IPS DF 6.9 (cell line): ENCODE measurements at places on chromosomes 5 and 9.

- no peak for DNase-seq
Observed at GRCh38 chr5:154117050-154117449, 73.5 kb upstream of the GALNT10 start.

DNA sequence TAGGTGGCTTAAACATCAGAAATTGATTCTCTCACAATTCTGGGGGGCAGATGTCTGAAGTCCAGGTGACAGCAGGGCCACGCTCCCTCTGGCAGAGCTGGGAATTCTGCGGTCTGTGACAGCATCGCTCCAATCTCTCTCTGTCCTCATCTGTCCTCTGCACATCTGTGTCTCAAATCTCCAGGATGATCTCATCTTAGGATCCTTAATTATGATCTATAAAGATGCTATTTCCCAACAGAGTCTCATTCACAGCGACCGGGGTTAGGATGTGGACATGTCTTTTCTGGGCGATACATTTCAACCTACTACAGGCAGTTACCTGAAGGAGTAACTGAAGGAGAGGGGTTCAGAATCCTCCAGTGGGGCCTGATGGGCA lies 31.4 kb downstream of the ANKRD33B start:
- no peak for DNase-seq

DNA sequence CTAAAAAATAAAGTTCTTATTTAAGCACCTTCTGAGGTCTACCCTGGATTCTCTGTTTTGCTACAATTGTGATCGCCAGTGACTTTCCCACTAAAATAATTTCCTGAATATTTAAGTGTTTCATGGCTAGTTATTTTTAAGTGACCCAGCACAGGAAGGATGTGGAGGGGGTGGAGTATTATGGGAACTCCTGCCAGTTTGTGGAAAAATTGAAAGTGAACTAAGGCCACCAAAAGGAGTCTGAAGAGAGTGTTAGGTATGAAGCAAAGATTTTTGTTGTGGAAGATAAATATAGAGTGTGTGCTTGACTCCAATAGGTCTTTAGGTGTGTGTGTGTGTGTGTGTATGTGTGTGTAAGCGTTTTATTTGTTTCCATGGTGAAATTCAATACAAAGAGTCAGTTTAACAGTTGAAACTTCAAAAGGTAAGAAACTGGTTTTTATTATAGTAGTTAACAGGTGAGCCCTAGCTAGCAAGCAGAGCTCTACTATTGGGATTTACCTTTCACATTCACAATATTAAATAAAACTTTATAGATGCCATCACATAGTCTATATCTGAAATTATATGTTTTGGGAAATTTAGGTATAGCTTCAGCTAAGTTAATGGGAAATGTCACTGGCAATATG lies 25.6 kb downstream of the RASGRF2 start:
- DNase-seq, result no peak

DNA sequence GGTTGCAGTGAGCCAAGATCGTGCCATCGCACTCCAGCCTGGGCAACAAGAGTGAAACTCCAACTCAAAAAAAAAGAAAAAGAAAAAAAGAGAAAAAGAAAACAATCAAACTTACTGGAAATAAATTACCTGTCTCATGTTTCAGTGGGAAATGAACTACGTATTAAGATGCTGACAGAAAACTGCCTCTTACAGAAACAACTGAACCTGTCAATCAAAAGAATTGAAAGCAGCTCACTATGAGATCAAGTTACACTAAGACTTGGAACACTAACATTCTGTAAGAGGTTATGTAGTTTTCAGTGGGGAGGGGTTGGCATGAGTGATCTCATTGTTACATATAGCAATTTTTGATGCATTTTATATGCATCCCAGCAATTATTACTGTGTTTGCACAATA lies 64.4 kb upstream of the SPATA31E1 start:
- no peak for DNase-seq

GRCh38 chr5:115522832-115523403 lies 21.7 kb downstream of the FEM1C start:
- no peak for DNase-seq

DNA sequence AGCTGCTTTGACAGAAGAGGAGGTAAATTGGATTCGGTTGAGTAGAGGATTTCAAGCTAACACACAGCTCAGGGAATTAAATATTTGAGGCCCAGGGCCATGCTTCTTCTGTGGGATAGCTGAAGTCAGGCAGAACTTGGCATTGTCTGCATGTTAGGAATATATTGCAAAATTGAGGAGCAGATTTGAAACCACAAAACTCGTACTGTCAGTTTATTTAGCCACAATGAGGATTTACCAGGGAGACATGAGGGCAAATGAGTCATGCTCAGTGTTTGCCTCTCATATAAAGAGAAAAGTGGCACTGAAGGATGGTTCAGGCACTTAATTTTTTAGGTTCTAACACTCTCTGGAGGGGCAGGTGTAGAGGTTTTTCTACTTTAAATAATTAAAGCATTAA lies 83.0 kb upstream of the PRLR start:
- no peak for DNase-seq

- no peak for DNase-seq
Observed at GRCh38 chr5:145689235-145689634, 145.9 kb downstream of the PRELID2 start.

DNA sequence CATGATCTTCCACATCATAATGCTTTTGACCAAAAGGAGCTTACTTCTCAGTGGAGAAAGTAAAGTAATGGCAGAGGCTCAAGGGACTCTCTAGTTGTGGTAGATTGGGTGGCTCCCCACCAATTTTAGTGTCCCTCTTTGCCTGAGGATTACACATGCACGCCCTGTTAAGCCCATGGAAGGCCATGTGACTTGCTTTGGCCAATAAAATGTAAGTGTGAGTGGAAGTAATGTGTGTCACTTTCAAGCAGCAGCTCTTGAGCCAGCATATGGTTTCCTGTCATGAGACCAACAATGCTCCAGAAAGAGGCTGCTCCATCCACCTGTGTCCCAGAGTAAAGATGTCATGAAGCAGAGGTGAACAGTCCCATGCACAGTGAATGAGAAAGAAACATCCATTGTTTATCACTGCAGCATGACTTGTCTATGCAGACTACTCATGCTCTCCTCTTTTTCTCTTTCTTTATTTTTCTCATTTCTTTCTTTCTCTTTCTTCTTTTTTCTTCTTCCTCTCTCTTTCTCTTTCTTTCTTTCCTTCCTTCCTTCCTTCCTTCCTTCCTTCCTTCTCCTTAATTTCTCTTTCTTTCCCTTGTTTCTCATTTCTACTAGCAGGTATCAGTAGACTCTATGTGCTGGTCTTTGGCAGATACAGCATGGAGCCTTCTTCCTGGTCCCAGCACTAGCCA lies 57.3 kb upstream of the EGFLAM start:
- DNase-seq, result no peak

DNA sequence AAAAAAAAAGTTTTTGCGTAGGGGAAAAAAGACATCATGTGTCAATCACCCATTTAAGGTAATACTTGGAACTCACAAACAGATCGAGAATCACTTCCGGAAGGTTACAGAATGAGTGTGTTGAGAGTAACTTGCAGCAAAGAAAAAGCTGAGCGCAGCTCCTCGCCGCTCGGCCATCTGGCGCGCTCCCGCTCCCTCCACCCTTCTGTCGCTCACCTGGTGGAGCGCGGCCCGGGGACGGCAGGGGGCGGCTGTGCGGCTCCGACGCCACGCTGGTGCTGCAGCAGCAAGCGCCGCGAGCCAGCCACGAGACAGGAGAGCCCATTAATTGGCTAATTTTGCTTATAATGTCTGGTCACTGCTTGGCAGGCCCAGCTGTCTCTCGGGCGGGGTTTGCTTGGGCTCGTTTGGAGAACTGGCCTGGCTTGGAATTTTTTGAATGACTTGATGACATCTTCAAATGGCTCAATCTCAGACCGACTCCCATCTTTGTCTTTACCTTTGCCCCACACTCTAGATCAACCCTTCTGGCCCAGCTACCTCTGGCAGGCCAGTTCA lies 601.8 kb downstream of the CCDC171 start:
- peak; percentile 33 for DNase-seq

- DNase-seq, result no peak
Observed at GRCh38 chr9:122213589-122214413, 15.0 kb downstream of the LHX6 start.

DNA sequence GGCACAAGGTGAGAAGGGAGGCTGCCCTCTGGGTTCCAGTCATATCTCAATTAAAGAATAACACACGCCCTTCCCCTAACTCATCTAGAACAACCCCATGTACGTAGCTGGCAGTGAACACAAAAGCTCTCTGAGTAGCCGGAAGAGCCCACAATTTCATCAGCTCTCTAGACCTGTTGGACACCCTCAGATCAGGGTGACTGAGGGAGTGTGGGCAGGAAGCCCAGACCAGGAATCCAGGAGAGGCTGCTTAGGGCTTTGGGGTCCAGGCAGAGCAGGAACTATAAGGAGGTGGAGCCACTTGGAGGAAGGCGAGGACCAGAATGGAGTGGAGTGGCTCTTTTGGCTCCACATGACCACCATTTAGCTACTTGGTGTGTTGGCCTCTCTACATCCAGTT lies 237.4 kb downstream of the NR3C1 start:
- DNase-seq, result no peak

- DNase-seq, result no peak
Observed at GRCh38 chr9:19232823-19233194, 2.3 kb downstream of the DENND4C start.

- no peak for DNase-seq
Observed at GRCh38 chr5:174364676-174365075, 319.2 kb downstream of the NSG2 start.

DNA sequence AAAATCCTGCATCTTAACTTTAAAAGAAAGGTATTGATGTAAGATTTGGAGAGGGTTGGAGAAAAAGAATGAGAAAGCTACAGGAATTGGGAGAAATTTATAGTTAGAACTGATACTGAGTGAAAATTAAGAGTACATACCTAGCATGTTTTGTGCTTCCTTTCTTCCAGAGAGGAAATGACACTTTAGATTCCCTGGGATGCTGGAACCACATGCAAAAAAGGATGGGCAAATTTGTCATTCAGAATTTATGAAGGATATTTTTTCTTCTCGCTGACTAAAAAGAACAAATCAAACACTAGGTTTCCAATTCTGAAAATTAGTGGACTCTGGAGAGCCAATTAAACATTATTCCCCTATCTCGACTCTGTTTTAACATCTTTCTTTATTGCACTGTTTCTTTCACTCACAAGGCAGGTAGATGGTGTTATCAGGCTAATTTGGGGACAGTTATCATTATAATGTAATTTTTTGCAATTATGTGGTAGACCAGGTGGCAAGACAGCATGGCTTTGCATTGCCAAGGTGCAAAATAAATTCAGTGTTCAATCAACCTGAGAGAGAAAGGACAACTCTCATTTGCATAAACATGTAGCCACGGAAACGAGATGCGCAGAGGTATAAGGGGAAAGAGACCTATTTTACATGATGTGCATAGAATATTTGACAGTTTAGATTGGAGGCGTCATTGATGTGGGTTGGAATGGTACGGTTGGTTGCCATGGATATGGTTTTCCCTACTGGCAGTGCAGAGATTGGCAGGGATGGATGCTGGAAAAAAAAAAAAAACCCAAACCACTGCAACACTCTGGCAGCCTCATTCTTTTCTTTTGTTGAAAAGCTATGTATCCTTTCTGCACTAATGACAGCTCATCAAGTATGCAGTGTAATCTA lies 320.4 kb upstream of the CCNH start:
- DNase-seq, result no peak

GRCh38 chr5:82019342-82020138 lies 47.7 kb downstream of the ATG10 start:
- no peak for DNase-seq

DNA sequence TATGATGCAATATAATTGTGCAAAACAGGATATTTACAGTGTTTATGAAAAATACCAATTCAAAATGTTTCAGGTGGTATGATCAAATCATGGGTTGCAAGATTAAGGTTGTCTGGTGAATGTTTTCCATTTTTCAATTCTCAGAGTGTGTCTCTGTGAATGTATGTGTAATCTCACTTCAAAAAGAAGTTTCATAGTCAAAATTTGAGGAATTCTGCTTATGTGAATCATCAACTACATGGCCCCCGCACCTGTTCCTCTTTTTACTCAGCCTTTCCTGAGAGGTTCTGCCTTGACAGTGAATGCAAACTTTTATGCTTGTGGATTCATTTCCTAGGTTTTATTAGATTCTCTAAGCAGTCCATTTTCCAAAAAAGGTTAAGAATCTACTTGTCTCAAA lies 32.1 kb downstream of the KCTD16 start:
- DNase-seq, result no peak

DNA sequence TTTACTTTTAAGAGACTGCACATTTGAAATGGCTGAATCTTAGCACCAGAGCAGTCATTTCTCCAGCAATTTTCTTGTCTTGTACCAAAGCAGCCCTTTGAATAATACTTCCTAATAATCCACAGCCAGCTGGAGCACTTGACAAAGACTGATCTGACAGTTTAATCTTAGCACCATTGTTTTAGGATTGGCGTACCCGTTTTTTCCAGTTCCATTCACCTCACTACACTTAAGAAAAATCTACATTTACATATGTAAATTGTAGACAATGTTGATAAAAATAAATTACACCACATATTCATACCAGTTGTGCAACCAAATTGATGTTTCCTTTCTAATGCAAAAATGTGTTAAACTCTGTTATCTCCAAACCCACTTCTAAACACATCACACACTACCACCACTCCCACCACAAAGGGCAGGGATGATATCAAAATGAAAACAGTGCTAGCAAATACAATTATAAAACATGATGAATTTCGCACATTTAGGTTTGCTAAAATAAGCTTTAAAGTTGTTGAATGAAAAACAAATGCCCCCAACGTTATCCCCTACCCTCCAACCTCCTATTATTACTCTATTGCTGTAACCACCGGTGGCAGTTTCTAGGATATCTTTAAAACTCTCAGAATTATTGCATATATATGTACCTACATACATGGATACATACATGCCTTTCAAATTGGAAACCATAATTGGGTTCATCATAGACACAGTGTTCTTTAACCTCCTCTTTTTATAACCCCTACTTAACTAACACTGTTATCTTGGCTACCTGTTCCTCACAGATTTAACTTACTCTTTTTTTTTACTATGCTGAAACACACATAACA lies 21.5 kb downstream of the SERINC5 start:
- DNase-seq, result no peak

DNA sequence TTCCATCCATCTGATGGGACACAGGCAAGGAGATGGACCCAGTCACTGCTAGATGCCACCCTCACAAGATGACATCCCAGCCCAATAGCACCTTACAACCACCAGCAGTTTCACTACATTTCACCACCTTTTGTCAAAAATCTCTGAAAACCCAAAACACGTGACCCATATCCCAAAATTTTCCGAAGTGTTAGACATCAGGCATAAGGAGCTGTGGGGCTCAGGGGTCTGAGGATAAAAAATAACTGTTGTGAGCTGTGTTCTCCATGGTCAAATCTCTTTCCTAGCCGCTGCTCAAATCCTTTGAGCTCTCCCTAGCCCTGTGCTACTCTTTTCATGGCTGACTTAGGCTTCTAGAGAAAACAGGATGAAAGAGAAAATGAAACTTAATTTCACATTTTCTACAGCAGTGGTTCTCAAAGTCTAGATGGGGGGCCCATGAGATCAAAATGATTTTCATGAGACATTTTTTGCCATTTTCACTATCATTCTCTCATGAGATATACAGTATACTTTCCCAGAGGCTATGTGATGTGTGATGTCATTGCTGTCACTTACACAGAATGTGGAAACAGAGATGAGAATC lies 40.7 kb downstream of the TIMD4 start:
- no peak for DNase-seq

GRCh38 chr5:78624011-78624541 lies 24.5 kb downstream of the LHFPL2 start:
- no peak for DNase-seq

GRCh38 chr5:134647750-134648424 lies 698 bp upstream of the SEC24A start:
- DNase-seq, result no peak
